Endodermal cell (in vitro differentiated cells): ENCODE measurements at places on chromosomes 12 and 14. TPM values are rescaled to one million over a fixed set of nuclear protein-coding genes. Genes with fewer than 3 reads are reported as not detected.

The HOXC4 gene
- not detected in 2 replicates for total RNA-seq

DNA sequence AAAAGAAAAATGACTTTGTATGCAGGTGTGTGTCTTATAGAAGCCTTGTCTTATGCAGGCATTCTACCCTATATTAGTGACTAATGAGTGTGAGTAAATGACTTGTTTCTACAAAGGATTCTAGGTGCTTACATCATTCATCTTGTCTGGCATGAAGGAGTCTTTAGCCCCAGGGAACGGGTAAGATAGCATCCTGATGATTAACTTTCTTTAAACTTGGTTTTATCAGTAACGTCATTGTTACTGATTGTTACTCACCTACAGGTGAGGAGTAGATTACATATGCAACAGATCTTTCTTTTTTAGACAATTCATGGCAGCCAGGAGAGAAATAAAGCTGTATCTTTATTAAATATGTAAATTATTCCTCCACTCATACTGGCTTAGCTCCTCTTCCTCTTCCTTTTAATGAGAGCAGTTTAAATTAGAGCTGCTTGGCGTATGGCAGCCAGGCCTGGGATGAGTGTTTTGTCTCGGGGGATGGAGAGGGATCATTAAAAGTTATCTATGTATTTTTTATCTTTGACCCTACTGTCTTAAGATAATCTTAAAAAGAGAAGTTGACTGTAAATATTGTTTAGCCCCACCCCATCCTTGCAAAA is 57.2 kb upstream of the ATP2A2 start:
- peak overlapping the region; percentile 48 for H3K4me3 ChIP-seq
- H3K36me3 ChIP-seq: peaks cover 9% of the 10 kb centered on the region
- peaks cover 11% of the 10 kb centered on the region for H3K4me1 ChIP-seq
- H3K27ac ChIP-seq: peak overlapping the region; percentile 51
- no peaks in the 10 kb centered on the region for H3K27me3 ChIP-seq

GRCh38 chr12:117881517-117881916 is 87.3 kb downstream of the KSR2 start:
- no peak for DNase-seq
- no peak overlapping the region for H3K27ac ChIP-seq

- H3K4me3 ChIP-seq: no peak overlapping the region
- peak overlapping the region; percentile 67 for H3K27ac ChIP-seq
- no peaks in the 10 kb centered on the region for H3K27me3 ChIP-seq
- no peaks in the 10 kb centered on the region for H3K36me3 ChIP-seq
- no peaks in the 10 kb centered on the region for H3K4me1 ChIP-seq
Measured at GRCh38 chr12:28866296-28866695, 282.8 kb upstream of the FAR2 start.

- peaks cover 16% of the 10 kb centered on the region for H3K4me1 ChIP-seq
- DNase-seq: peak; percentile 86
- H3K27ac ChIP-seq: peak overlapping the region; percentile 85
- peaks cover 4% of the 10 kb centered on the region for H3K27me3 ChIP-seq
Measured at GRCh38 chr14:22882529-22883172, 371 bp upstream of the REM2 start.

DNA sequence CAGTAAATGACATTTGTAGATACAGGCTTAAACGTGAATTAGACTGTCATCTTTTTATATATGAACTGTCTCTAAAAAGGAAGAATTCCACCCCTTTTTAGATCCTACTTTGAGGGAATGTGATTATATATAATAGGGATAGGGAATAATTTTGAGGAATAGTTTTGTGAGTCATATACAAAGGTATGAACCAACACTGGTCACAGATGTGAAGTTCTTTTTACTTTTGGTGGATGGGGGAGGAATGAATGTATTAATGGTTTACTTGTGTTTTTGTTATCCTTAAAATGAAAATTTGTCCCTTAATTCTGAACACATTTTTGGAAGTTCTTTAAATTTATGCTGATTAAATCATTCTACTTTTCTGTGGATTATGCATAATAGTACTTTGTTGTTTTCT is 30.4 kb downstream of the FRS2 start:
- H3K4me3 ChIP-seq: no peak overlapping the region
- H3K27ac ChIP-seq: no peak overlapping the region
- peaks cover 7% of the 10 kb centered on the region for H3K36me3 ChIP-seq
- no peak for DNase-seq
- no peaks in the 10 kb centered on the region for H3K27me3 ChIP-seq

GRCh38 chr14:24938593-24938992 is 111.4 kb downstream of the STXBP6 start:
- no peaks in the 10 kb centered on the region for H3K27me3 ChIP-seq
- H3K27ac ChIP-seq: no peak overlapping the region
- no peak overlapping the region for H3K4me3 ChIP-seq
- H3K36me3 ChIP-seq: no peaks in the 10 kb centered on the region
- DNase-seq: no peak

DNA sequence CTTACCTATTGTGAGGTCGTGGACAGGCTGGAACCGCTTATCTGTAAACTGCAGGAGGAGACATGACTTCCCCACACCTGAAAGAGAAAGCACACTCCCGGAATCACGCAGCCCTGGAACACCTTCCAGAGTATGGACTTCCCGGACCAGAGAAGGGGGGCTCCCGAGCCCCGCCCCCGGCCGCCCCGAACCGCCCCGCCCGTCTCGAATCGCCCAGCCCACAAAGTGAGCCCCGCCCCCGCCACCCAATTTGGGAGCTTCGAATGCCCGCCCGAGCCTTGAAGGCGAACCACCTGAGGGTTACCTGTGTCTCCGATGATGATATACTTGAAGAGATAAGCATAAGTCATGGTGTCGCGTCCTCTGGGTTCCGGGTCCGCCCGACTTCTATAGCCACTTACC is 235 bp downstream of the RAB2B start:
- peak overlapping the region; percentile 95 for H3K4me3 ChIP-seq
- H3K36me3 ChIP-seq: peaks cover 31% of the 10 kb centered on the region
- no peak overlapping the region for H3K27ac ChIP-seq
- H3K4me1 ChIP-seq: peaks cover 5% of the 10 kb centered on the region
- no peak for DNase-seq
- H3K27me3 ChIP-seq: no peaks in the 10 kb centered on the region

- peaks cover 4% of the 10 kb centered on the region for H3K36me3 ChIP-seq
- peaks cover 5% of the 10 kb centered on the region for H3K4me1 ChIP-seq
- H3K27me3 ChIP-seq: peaks cover 21% of the 10 kb centered on the region
Measured at GRCh38 chr14:26596543-26597061, 1.2 kb downstream of the NOVA1 start.

DNA sequence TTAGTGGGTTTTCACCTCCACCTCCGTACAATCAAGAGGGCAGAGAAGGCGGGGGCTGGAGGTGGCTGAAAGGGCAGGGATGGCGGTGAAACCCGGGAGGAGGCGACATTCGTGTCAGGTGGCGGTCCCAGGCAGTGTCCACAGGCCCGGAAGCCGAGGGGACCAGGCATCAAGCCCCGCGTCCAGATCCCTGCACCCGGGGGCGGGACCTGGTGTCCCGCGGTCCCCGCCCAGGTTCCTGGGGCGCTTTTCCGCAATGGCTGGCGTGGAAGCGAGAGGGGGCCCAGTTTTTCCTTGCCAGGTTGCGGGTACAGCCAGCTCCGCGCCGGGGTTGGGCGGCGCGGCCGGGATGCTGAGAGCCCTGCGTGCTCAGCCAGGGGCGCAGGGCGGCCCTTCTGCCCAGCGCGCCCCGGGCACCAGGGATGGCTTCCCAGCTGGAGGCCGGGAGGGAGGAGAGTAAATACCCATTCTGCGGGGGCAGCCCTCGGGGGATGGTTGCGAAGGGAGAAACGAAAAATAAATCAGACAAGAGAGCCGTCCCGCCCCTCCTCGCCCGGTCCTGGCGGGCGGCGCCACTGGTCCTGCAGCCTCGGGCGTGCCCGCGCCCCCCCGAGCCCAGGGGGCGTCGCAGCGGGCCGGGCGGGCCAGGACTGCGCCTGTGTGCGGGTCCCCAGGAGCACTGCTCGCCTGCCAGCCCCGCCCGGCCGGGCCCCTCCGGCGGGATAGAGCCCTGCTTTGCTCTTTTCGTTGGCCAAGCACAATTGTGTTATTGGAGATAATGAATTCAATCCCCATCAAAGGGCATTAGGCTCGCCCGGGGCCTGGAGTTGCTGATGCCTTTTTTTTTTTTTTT is 11.5 kb downstream of the FOXA1 start:
- H3K27me3 ChIP-seq: peaks cover 86% of the 10 kb centered on the region
- peaks cover 8% of the 10 kb centered on the region for H3K4me1 ChIP-seq
- peak overlapping the region; percentile 72 for H3K4me3 ChIP-seq
- H3K27ac ChIP-seq: no peak overlapping the region

The TBC1D30 gene
- 1.7 and 1.9 TPM in 2 replicates for total RNA-seq

- no peaks in the 10 kb centered on the region for H3K4me1 ChIP-seq
- no peaks in the 10 kb centered on the region for H3K27me3 ChIP-seq
- no peak overlapping the region for H3K27ac ChIP-seq
Measured at GRCh38 chr14:93725002-93725582, 63.2 kb downstream of the PRIMA1 start.

The KRT79 gene
- not detected in 3 replicates for total RNA-seq

GRCh38 chr12:25115677-25116076 is 79.3 kb downstream of the DNAI7 start:
- no peaks in the 10 kb centered on the region for H3K27me3 ChIP-seq
- H3K4me1 ChIP-seq: no peaks in the 10 kb centered on the region
- H3K4me3 ChIP-seq: no peak overlapping the region
- no peak overlapping the region for H3K27ac ChIP-seq

- DNase-seq: no peak
- H3K36me3 ChIP-seq: no peaks in the 10 kb centered on the region
- no peak overlapping the region for H3K4me3 ChIP-seq
- no peak overlapping the region for H3K27ac ChIP-seq
- no peaks in the 10 kb centered on the region for H3K27me3 ChIP-seq
- H3K4me1 ChIP-seq: no peaks in the 10 kb centered on the region
Measured at GRCh38 chr14:94505641-94506040, 3.6 kb downstream of the SERPINA12 start.

GRCh38 chr14:37056473-37056872 is 115.9 kb downstream of the SLC25A21 start:
- H3K4me1 ChIP-seq: peaks cover 10% of the 10 kb centered on the region
- no peaks in the 10 kb centered on the region for H3K36me3 ChIP-seq
- no peak overlapping the region for H3K27ac ChIP-seq
- no peak for DNase-seq

The ZNF839 gene
- 15.6 and 16.5 TPM in 2 replicates for total RNA-seq

DNA sequence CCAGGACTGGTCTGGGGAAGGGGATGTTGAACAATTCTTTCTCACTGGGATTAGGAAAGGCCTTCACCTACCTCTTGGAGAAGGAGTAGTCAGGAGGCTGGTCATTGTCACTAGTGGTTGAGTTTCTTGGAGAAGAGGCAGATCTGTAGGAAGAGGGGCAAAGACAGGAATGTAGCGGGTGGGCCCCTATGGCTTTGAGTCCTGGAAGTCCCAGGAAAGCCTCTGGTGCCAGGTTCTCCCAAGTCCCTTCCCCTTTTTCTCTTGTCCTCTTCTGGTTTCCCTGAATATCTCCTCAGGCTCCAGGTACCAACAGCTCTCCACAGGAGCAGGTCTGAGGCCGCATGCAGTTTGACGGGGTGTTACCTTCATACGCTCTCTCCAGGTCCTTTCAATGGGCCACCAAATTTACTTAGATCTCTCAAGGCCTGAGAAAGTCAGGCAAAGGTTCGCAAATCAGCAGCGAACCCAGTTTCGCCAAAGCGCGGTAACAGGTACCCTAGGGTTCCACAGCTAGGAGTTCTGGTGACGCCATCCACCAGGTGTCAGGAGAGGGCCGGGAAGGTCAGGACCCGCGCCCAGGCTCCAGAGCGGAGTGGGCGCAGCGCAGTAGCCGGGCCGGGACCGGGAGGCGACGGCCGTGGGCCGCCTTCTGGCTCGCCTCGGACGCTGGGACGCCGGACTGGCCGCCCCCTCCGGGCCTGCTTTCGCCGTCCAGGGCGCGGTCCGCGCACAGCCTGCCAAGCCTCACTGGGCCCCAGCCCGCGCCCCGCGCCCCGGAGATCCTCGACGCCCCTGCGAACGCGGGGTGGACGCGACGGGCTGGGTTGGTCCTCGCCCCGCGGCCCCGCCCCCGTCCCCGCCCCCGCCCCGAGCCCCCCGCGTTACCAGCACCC is 795 bp downstream of the SMAGP start:
- peaks cover 14% of the 10 kb centered on the region for H3K36me3 ChIP-seq
- H3K4me1 ChIP-seq: no peaks in the 10 kb centered on the region

DNA sequence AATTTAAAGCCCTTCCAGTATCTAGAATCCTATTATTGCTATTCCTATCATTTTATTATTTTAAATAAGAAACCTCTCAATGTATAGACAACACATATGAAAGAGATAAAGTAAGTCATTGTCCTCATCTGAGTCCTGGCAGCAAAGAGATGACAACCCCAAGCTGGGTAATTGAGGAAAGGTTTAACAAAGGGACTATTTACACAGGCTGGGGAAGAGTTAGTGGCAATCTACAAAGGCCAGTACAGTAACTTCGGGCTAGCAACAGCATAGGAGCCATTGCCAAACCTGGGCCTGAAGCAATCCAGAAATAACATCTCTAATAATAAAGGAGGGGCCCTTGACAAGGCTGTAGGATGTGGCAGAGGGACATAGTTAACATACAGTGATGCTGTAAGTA is 11.2 kb downstream of the PDE6H start:
- peaks cover 3% of the 10 kb centered on the region for H3K4me1 ChIP-seq
- H3K27ac ChIP-seq: no peak overlapping the region
- DNase-seq: no peak
- no peaks in the 10 kb centered on the region for H3K27me3 ChIP-seq

DNA sequence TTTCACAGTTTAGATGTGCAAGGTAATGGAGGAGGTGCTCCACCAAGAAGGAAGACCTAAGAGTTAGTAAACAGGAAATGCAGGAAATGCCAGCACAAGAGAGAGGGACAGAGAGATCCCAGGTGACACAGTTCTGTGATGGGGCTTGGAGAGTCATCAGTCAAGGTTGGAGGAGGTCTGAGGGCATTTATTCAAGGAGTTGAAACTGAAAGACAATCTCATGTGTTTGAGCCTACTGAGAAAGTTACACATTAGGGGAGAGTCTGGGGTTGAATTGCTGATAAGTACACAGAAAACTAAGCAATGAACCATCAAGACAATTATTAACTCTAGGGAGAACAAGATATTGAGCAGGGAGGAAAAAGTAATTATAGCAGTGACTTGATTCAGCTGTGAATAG is 138.5 kb downstream of the ANO6 start:
- DNase-seq: no peak
- peaks cover 2% of the 10 kb centered on the region for H3K4me1 ChIP-seq
- H3K27me3 ChIP-seq: no peaks in the 10 kb centered on the region

DNA sequence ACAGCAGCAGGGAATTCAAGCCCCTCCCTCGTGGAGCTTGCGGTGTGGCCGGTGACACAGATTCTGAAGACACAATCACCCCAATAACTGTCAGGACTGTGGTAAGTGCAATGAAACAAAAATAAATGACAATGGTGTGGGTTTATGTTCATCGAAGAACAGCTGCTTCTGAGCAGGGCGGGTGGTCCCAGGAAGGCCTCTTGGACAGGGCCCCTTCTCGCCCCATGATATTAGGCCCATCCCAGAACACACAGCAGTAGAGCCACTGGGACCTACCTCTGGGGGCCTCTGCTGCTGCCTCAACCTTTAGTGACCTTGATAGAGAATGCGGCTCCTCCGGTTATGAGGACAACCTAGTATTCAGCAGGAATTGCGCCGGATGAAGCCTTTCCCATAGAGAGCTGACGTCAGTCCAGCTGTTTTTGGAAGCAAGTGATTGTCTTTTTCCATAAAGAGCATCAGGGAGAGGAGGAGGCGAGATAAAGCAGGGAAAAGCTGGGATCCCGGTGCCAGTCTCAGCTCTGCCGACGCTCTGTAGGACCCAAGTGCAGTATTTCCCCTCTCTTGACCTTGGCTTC is 84.1 kb upstream of the BCL11B start:
- H3K36me3 ChIP-seq: no peaks in the 10 kb centered on the region
- H3K4me1 ChIP-seq: no peaks in the 10 kb centered on the region
- no peak for DNase-seq
- no peak overlapping the region for H3K27ac ChIP-seq
- no peak overlapping the region for H3K4me3 ChIP-seq
- no peaks in the 10 kb centered on the region for H3K27me3 ChIP-seq
